Ovary (tissue), 10 donors: ENCODE measurements at places on chromosomes 12 and 14.

GRCh38 chr14:21078287-21078686 lies 8.2 kb downstream of the ARHGEF40 start:
- no peak for DNase-seq

DNA sequence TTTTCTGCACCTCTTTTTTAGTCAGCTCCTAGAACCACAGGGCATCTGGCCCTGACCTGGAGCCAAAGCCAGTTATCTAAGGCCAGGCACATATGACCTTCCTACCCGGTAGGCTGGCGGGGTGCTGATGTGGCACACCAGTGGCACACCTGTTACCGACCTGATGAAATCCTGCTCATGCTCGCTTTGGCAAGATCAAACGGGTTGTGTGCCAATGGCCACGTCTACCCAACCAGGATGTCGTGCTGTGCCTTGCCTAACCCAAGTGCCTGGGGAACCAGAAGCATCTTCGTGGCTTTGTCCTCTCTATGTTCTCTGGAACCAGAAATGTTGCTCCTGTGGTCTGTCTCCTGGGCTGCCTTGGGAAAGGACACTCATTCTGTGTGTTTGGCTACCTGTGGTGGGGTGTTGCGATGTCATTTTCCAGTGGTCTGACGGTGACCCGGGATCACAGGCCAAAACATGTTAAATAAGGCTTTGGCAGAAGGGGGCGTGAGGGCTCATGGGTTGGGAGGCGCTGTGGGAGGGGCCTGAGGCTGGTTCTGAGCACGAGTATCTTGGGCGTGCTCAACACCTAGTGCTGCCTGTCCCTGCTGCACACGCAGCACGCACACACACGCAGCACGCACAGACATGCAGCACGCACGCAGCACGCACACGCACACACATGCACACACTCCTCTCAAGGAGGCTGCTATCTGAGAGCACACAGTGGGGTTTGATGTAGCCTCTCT lies 27.9 kb downstream of the CCNK start:
- DNase-seq = no peak

DNA sequence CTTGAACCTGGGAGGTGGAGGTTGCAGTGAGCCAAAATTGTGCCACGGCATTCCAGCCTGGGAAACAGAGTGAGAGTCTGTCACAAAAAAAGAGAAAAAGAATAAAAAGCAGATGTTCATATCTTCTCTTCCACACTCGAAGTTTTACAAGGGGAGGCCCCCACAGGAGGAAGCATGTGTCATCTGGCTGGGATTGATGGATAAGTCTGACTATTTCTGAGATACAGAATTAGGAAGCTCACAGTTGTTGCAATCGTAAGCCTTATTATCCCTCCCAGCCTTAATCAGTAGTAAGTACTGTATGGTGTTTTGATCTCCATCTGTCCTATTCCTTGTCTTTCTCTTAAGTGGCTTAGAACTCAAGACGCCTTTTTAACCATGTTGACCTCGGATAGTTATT lies 31.9 kb upstream of the RASSF8 start:
- DNase-seq = no peak

DNA sequence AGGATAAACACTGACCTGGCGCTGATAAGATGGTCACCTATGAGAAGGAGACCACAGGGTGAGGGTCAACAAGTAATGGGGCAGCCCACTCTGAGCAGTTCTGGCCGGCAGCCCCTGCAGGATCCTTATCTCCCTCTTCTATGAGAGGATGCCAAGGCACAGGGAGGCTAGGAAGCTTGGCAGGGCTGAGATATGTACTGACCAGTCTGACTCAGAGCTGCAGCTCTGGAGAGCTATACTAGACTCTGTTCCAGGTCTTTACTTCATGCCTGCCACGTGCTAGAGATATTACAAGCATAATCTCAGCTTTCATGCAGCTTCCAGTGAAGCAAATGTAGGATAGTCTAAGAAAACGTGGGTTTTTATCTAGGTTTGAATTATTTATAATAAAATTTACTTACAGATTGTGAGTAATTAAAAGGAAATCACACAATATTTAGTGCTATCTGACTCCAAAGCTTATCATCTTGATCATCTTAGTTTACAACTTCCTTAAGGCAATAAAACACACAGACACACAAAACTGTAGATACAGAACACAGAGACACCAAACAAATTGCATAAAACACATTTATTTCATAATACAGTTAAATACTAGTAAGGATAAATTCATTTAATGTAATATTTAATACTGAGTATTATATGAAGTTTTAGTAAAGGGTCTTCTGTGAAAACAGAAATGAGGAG lies 32.3 kb downstream of the GIT2 start:
- peak; percentile 36 for DNase-seq

DNA sequence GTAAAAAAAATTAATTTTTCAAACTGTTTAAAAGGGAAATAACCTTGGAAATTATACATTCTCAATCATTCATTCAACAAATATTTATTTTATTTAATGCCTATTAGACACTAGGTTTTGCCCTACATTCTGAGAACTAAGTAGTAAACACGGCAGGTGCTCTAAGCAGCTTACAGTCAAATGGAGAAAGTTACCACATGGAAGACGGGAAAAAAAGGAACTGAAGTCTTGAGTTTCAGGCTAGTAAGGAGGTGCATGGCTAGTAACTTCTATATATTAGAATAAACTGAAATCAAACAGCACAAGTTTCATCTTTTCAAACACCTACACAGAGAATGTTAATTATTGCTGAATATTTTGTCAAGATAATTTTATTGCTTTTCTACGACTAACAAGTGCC lies 52.9 kb downstream of the C12orf42 start:
- DNase-seq = no peak
